Cortex of kidney (tissue), 1 donor: ENCODE measurements at places on chromosomes 7 and 10.

DNA sequence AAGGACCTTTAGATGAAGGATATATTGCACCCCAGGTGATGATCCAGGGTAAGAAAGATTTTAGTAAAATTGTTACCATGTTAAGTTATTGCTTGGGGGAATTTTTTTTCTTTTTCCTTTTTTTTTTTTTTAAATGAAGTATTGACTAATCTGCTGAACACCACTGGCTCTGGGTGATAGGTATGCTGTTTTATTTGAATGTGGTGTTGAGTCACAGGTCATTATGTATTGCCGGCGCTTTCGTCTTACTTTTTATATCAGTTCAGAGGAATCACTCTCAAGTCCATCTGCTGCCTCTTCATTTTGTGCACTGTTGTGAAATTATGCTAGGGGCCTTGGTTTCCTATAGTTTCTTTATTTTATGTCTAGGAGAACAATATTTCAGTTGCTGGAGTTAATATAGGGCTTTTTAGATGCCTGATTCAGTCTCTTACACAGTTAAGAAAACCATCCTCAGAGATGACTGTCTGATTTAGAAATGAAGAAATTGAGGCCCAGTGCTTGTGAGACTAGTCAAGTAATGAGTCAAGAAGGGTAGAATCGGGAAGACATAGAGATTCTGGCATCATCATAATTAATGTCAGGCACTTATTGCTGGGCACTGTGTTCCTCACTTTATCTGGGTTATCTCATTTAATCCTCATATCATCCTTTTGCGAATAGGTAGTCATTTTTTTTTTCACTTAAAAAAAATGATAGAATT, 38.7 kb downstream of the NRF1 start:
- no peak for DNase-seq

DNA sequence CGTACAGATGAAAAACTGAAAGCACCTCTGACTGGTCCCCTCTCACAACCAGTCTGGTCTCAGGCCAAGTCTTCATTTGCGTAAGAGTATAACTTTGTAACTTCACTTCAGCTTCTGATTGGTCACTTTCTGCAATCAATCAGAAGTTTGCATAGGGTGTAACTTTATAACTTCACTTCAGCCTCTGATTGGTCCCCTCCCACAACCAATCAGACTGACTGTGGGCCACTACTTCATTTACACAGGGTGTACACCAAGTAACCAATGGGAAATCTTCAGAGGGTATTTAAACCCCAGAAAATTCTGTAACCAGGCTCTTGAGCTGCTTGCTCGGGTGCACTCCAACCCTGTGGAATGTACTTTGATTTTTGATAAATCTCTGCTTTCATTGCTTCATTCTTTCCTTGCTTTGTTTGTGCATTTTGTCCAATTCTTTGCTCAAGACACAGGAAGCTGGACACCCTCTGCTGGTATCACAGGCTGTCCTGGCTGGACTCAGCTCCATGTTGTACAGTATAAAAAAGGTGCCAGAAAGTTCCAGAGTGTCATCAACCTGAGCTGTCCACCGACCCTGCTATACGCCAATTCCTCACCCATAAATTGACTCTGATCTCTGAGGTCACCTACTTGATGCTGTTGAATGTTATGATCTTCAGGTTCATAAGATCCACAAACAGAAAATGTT, 74.5 kb downstream of the COBL start:
- no peak for DNase-seq

DNA sequence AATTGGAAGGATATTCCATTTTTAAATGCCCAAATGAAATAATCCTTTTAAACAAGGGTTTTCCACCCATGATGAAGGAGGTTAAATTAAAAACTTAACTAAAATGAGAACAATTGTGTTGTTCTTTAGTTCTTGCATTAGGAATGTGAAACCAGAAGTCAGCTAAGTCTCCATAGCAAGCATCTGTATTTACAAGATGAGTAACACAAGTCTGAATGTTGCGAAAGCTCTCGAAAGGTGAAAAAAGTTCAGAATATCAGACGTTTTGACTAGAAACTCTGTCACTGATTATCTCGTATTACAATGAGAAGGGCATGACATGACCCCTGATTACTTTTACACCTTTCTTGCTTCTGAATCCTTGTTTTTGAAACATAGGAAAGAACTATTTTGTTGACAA, 149.6 kb downstream of the BICC1 start:
- no peak for DNase-seq

- no peak for DNase-seq
Measured at GRCh38 chr7:3446786-3447185, 145.7 kb downstream of the SDK1 start.

- no peak for DNase-seq
Measured at GRCh38 chr7:105932835-105933477, 30.1 kb upstream of the CDHR3 start.

- DNase-seq = no peak
Measured at GRCh38 chr10:31399631-31400030, 80.6 kb downstream of the ZEB1 start.

DNA sequence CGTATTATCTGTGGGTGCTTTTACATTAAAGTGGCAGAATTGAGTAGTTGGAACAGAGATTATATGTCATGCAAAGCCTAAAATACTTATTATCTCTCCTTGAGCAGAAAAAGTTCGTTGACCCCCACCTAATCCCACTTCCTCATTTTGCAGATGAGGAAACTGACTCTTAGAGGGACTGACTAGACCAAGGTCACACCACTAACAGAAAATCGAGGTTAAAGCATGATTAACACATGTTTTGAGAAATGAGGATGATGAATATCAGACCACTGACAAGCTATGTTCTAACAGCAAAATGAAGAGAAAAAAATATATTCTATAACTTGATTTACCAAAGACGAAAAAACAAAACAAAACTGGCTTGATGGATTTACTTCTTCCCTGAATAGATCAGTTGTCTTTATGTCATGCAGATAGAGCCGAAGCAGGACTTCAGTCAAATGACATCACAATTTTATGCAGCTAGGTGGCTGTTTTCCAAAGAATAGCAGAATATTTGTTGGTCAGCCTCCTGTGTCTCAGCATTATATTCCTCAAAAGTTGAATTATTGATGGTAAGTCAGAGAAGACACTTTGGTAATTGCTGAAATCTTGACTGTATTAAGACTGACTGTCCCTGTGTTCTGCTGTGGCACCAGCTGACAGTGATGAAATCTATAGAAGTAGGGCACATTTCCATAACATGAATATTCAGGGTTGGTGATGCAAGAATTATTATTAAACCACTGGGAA, 24.2 kb upstream of the SMIM30 start:
- DNase-seq = no peak

GRCh38 chr10:78028438-78029268, 662 bp downstream of the POLR3A start:
- DNase-seq = no peak

- DNase-seq = no peak
Measured at GRCh38 chr10:8815969-8816368, 761.5 kb downstream of the GATA3 start.

DNA sequence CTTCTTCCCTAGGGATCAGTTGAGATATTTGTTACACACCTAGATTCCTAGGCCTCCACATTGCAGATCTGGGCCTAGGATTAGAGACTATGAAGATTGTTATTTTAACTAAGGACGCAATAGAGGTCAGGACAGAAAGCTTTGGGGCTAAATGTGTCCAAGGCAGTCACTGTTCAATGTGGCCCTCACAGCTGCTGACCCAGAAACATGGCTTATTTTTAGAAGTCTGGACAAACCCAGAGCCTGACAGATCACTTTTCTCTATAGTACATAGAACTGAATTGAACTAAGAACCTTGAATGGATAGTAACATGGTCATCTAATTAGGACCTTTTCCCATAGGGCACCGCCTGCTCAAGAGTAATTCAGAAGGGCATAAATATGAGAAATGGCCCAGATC, 146.6 kb upstream of the AUTS2 start:
- DNase-seq = no peak
